Transverse colon (tissue), 4 donors: ENCODE measurements at places on chromosomes 16 and 17. TPM values are rescaled to one million over a fixed set of nuclear protein-coding genes. Genes with fewer than 3 reads are reported as not detected.

DNA sequence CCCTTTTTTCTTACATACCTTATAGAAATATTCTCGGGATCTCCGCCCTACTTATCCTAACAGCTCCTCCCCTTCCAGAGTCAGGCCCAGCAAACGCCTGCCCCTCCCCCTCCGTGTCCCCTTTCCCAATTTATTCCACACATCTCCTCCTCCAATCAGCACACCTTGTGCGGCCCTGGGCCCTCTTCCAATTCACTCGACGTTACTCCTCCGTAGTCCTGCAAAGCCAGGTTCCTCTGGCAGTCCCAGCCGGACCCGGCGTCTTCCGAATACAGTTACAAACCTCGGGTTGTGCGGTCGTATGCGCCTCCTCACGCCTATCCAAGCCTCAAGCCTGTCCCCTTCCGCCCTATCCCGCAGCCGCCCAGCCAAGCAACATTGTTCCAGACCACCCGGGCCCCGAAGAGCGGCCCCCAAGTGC is 677 bp downstream of the CBX1 start:
- peak; percentile 54 for DNase-seq

DNA sequence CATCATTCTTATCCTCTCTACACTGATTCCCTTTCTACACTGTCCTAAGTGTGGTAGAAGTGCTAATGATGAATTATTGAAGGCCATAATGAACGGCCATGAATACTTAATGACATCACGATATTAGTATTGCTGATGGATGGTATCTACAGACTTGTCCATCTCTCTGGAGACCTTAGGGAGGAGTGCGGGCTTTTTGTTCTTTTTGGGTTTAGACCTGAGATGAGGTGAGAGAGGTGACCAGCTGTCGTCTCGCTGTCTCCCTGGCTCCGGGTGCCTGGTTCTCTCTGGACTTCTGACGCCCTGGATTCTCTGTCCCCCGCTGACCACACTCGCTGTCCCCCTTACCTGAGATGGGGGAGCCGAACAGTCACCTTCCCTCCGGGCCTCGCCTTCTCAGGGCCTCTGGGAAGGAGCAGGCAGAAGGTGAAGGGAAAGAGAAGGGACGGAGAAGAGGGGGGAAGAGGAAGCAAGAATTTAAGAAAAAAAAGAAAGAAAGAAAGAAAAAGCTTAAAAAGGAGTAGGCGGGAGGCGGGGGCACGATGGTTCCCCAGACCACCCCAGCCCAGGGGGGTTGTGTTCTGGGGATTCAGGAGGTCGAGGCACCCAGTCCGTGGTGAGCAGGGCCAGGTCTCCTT is 17.1 kb downstream of the SGCA start:
- DNase-seq, result no peak

DNA sequence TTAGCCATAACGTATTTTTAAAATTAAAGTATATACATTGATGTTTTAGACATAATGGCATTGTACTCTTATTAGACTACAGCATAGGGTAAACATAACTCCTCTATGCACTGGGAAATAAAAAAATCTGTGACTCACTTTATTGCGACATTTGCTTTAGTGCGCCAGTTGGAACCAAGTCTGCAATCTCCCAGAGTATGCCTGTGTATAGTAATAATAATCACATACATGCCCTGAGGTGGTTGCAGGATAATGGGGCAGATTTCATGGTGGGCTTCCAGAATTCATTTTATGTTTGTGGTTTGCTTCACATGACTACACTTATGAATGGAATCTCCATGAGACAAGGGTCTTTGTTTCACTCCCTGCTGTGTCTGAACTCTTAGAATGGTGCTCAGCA is 66.9 kb upstream of the N4BP1 start:
- DNase-seq, result no peak

HS3ST2 gene
- total RNA-seq, result 0.41 TPM

NPIPB8 gene
- 0.27 TPM for total RNA-seq

GRCh38 chr16:70380248-70380918 is 33.7 kb downstream of the DDX19A start:
- DNase-seq, result peak; percentile 59

DNA sequence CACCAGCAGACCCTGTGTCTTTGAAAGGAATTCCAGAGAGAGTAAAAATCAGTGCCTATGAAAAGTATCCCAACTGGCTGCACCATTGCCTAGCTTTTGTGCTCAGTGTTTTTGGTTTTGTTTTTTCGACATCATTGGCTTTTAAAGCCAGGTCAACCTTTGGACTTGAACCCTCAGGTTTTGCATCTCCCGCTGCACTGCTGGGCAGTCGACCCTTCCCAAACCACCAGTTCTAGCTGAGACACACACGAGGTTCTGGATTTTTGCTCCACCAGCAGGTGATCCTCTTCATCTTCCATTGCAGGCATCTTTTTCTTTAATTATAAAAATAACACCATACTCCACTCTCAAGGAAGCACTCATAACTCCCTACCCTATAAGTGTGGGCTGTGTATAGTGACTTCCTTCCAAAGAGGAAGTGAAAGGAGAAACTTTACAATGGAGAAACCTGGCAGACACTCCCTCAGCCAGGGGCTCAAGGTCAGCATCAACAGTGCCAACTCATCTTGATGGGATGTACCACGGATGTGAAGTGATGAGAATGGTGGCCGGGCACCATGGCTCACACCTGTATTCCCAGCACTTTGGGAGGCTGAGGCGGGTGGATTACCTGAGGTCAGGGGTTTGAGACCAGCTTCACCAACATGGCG is 57.8 kb downstream of the BMERB1 start:
- no peak for DNase-seq

CPHXL2 gene
- not detected for total RNA-seq

GRCh38 chr16:24428756-24429155 is 110.6 kb upstream of the RBBP6 start:
- peak; percentile 35 for DNase-seq

DNA sequence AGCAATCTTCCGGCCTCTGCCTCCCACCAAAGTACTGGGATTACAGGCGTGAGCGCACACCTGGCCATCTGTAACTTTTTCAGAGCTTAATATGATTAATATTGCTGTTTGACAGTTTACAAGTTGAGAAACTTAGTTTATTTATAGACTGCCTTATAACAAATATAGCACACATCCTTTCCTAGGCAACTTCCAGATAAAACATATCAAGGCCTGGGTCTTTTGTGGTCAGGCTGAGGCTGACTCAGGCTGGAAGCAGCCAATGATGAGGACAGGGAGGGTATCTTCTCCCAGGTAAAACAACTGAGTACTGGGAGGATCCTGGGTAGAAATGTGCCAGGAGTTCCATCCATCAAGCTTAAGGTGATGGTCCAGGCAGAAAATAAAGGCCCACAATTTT is 16.2 kb downstream of the LUC7L start:
- DNase-seq, result no peak

DNA sequence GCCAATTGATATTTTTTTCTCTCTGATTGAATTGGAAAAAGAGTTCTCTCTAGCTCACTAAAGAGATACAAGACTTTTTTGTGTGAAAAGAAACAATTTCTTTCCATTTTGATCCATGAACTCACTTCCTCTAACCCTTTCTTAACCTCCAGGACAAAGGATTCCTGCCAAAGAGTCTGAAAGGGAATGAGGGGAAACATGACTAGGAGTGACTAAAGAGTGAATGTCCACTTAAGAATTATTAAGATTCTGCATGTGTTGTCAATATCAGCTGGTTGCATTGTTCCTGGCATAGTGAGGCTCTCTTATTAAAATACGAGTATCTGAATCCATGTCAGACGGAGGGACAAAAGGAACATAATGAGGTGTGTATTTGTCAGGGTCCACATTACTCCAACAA is 344.7 kb downstream of the GRIN2A start:
- DNase-seq, result no peak

- DNase-seq, result peak; percentile 91
Observed at GRCh38 chr17:32909787-32910369, 18.1 kb upstream of the TMEM98 start.

DNA sequence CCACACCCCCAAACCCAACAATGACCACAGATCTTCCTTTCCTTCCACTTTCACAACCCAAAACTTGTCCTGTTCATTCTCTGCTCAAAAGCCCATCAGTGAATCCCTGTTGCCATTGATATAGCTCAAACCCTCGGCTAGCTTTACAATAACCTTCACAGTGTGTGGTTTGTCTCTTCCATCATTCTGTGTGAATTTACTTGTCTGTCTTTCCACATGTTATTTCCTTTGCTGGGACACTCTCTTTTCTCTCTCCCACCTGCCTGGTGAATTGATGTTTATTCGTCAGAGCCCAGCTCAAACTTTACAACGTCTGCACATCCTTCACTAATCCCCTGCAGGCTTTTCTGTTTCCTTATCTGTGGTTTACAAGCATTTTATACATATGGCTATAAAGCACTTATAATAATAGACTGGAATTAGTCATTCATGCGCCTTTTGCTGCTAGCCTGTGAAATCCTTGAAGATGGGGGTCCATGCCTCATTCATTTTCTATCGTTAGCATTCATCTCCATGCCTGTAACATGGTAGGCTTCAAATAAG is 114.4 kb downstream of the CDH13 start:
- DNase-seq, result no peak

- peak; percentile 59 for DNase-seq
Observed at GRCh38 chr17:52648995-52649394, 490.5 kb upstream of the CA10 start.

SLFN12L gene
- 1.4 TPM for total RNA-seq
